Adipose tissue (tissue), 3 donors: ENCODE measurements at places on chromosomes 2 and 18. TPM values are rescaled to one million over a fixed set of nuclear protein-coding genes. Genes with fewer than 3 reads are reported as not detected.

The REEP1 gene
- 2.2 TPM for polyA plus RNA-seq

The EML6 gene
- 0.85 TPM for polyA plus RNA-seq

The SCN7A gene
- polyA plus RNA-seq: 0.80 TPM

The POMC gene
- polyA plus RNA-seq: 9.8 TPM

The SLC8A1 gene
- polyA plus RNA-seq: 1.9 TPM

The SNRNP200 gene
- 70.3 TPM for polyA plus RNA-seq

The RAMP1 gene
- 7.3 TPM for polyA plus RNA-seq

The ANKRD30B gene
- 0.06 TPM for polyA plus RNA-seq

The ERFE gene
- polyA plus RNA-seq: 0.41 TPM

The PREB gene
- 51.7 TPM for polyA plus RNA-seq

The ACADL gene
- polyA plus RNA-seq: 19.1 TPM

The STARD6 gene
- polyA plus RNA-seq: not detected

The CTAGE1 gene
- not detected for polyA plus RNA-seq

The TMEM163 gene
- polyA plus RNA-seq: 2.4 TPM

The CXCR2 gene
- 10.8 TPM for polyA plus RNA-seq

The GGCX gene
- 25.5 TPM for polyA plus RNA-seq

The AQP4 gene
- polyA plus RNA-seq: not detected

The CD8B gene
- polyA plus RNA-seq: 2.2 TPM

The AFF3 gene
- 0.56 TPM for polyA plus RNA-seq

The PFN4 gene
- 0.31 TPM for polyA plus RNA-seq

The ASB18 gene
- polyA plus RNA-seq: not detected

The ATP6V1B1 gene
- 1.2 TPM for polyA plus RNA-seq

The DTNB gene
- 6.6 TPM for polyA plus RNA-seq

The DSG1 gene
- polyA plus RNA-seq: not detected

The CDH7 gene
- not detected for polyA plus RNA-seq

The BZW1 gene
- polyA plus RNA-seq: 107 TPM

The TMEM198 gene
- 3.7 TPM for polyA plus RNA-seq

The TMEM182 gene
- 2.5 TPM for polyA plus RNA-seq

The PHOSPHO2 gene
- polyA plus RNA-seq: 10.6 TPM

The PCARE gene
- polyA plus RNA-seq: 0.07 TPM

The MAP2 gene
- 5.7 TPM for polyA plus RNA-seq

The ANKRD30BL gene
- polyA plus RNA-seq: 0.22 TPM

The IKZF2 gene
- 0.80 TPM for polyA plus RNA-seq

The PKP4 gene
- polyA plus RNA-seq: 11.5 TPM

The KCNK3 gene
- polyA plus RNA-seq: 24.8 TPM

The PDE1A gene
- polyA plus RNA-seq: 27.3 TPM

The ABCB11 gene
- polyA plus RNA-seq: 0.59 TPM

The TCF23 gene
- polyA plus RNA-seq: 0.18 TPM

The CXCR4 gene
- 7.3 TPM for polyA plus RNA-seq

The RAB6C gene
- 0.06 TPM for polyA plus RNA-seq

The ALPP gene
- polyA plus RNA-seq: not detected

The FAM228A gene
- 4.0 TPM for polyA plus RNA-seq

The AQP12B gene
- polyA plus RNA-seq: not detected

The HOXD12 gene
- polyA plus RNA-seq: not detected

The RNF138 gene
- polyA plus RNA-seq: 11.4 TPM

The RPRM gene
- polyA plus RNA-seq: 0.07 TPM

The NDUFAF7 gene
- polyA plus RNA-seq: 11.1 TPM

The DRC1 gene
- polyA plus RNA-seq: not detected

The NDC80 gene
- 0.16 TPM for polyA plus RNA-seq

The TEKT4 gene
- not detected for polyA plus RNA-seq

The TDRD15 gene
- polyA plus RNA-seq: not detected

The IHH gene
- 1.4 TPM for polyA plus RNA-seq
